ENCODE measurements at places on chromosomes 6 and 20. TPM values are rescaled to one million over a fixed set of nuclear protein-coding genes. Genes with fewer than 3 reads are reported as not detected.

Gene GPX5
- not detected for total RNA-seq

GRCh38 chr6:15389765-15390723, 144.2 kb downstream of the JARID2 start:
- DNase-seq = peak; percentile 77

Gene KHDC1
- 3.0 TPM for total RNA-seq

DNA sequence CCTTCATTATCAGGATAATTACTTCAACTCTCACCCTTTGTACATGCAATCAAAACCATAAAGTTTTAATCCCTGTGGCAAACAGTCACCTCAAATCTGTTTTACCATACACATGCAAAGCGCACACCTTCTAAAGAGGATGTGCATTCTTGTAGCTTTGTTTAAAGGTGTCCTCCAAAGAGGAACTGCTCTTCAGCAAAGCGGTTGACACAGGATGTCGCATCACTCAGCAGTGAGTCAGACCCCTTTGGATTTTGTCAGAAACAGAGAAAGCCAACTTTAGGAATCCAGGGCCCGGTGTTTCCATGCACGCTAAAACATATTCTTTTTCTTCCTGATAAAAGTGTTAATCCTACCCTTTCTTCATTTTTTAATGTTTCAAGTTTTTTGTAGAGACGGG, 268.3 kb upstream of the ARID1B start:
- peak; percentile 61 for DNase-seq

GRCh38 chr6:31513456-31514165, 15.2 kb upstream of the MCCD1 start:
- no peak for DNase-seq

GRCh38 chr6:123838505-123839234, 35.0 kb downstream of the NKAIN2 start:
- DNase-seq = peak; percentile 68

Gene DDO
- total RNA-seq = 4.6 TPM

DNA sequence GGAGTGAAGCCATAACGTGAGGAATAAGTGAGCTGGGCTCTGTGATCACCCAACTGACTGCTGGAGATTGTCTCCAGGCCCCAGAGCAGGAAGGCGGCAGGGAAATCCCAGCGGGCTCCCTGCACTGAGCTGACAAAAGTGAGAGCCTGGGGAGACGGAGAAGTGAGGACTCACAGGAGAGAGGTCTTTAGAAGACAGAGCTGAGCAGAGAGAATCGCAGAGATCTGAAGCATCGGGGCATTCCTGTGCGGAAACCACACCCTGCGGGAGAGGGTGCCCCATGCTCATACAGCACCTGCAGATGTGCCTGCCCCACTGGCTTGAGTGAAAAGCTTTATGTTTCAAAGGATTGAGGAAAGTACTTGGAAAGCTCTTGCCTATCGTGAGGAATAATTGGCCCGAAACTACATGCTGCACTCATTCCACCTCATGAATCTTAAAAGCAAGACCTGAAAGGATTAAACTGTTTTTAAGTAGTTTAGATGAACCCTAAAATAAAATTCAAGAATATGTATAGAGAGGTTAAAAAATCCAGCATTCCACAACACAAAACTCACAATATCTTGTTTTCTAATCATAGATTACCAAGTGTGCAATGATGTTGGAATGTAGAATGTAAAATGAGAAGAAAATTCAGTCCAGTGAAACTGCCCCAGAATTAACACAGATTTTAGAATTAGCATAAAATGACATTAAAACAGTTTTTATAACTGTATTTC, 17.7 kb upstream of the THBS2 start:
- DNase-seq = no peak

Gene TCF21
- not detected for total RNA-seq

- DNase-seq = no peak
These were observed 1.3 kb downstream of the CD24 start for GRCh38 chr6:106973018-106973835.

Gene TTLL9
- 0.54 TPM for total RNA-seq

Gene VPS16
- 58.2 TPM for total RNA-seq

DNA sequence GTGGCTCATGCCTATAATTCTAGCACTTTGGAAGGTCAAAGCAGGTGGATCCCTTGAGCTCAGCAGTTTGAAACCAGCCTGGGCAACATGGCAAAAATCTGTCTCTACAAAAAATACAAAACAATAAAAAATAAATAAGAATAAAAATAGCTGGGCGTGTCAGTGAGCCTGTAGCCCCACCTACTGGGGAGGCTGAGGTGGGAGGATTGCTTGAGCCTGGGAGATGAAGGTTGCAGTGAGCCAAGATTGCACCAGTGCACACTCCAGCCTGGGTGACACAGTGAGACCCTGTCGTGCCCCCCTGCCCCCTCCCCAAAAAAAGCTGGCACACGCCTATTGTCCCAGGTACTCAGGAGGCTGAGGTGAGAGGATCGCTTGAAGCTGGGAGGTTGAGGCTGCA, 35.1 kb upstream of the SRPK1 start:
- peak; percentile 14 for DNase-seq

GRCh38 chr20:57402206-57403125, 11.3 kb downstream of the RBM38 start:
- DNase-seq = no peak

DNA sequence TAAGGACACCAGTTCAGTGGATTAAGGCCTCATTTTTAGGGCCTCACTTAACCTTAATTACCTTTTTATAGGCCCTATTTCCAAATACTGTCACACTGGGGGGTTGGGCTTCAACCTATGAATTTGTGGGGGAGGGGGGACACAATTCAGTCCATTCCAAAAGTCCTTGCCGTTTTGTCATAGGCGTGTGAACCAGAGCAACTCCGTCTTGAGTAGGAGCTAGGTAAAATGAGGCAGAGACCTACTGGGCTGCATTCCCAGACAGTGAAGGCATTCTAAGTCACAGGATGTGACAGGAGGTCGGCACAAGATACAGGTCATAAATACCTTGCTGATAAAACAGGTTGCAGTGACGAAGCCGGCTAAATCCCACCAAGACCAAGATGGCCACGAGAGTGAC, 113.5 kb upstream of the SNX9 start:
- DNase-seq = no peak

GRCh38 chr20:3839328-3839727, 7.3 kb upstream of the MAVS start:
- DNase-seq = no peak

DNA sequence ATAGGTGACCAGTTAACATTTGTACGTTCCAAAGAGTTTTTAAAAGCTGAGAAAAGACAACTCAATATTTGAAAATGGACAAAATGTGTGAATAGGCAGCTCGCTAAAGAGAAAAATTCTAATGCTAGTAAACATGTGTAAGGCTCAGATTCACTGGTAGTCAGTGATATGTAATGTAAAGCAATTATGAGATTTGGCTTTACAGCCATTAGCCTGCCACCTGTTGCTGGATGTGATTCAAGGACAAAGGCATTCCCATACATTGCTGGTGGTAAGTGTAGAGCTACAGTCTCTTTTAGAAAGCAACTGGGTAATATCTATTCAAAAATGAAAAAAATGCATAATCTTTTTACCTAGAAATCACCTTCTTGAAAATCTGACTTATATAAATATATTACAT, 114.3 kb downstream of the COL19A1 start:
- no peak for DNase-seq

GRCh38 chr20:4064144-4064909, 49.0 kb upstream of the RNF24 start:
- DNase-seq = no peak

DNA sequence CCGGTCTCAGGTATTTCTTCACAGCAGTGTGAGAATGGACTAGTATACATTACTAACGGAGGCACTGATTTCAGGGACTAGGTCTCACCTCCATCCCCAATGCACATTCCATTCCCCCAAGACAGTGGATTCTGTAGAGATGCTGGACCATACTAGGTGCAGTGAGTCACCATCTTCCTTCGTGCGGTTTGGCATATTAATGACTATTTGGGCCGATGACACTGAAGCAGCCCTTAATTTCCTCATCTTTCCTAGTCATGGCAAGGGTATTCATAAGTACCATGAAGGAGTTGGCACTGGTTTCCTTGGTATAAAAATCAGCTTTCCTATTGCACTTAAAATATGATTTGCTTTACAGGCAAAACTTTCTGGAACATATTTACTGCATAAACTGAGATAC, 121.4 kb upstream of the TRAF3IP2 start:
- no peak for DNase-seq

- no peak for DNase-seq
These were observed 6.2 kb downstream of the TXLNB start for GRCh38 chr6:139285590-139285989.

Gene SNTA1
- total RNA-seq = 3.0 TPM

DNA sequence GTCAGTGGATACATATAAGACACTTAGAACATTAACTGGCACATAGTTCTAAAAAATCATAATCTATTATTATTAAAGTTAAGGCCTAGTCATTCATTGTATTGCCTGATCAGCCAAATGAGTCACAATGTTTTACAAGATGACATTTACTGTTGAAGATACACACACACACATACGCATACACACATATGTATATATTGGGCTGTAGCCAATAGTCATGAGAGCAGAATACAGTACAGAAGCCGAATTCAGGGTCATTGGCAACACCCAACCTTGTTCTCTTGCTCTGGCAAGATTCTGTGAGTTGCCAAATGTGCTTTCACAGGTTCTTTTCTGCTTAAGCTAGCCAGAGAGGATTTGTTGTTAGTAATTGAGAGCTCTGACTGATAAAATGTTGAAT, 922.8 kb upstream of the MAP3K7 start:
- DNase-seq = no peak

GRCh38 chr6:170210651-170211403, 80.1 kb downstream of the DLL1 start:
- DNase-seq = no peak

- DNase-seq = no peak
These were observed 10.2 kb downstream of the FOXC1 start for GRCh38 chr6:1619673-1620503.

DNA sequence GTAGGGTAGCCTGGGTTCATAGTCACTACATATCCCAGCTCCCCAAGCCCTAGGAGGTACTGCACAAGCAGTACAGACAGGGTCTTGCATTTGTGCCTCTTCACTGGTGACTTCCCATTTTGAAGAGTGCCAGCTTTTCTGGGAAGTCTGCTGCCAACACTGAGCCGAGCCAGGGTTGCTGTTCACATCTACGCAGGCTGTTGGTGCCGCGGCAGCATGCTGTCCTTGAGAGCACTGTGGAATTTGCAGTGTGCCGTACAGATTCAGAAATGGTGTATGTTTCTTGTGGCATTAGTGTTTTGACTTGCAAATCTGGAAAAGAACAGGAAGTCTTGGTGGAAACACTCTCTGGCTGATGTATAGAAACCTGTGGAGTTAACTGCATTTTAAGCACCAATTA, 67.5 kb downstream of the JARID2 start:
- no peak for DNase-seq

DNA sequence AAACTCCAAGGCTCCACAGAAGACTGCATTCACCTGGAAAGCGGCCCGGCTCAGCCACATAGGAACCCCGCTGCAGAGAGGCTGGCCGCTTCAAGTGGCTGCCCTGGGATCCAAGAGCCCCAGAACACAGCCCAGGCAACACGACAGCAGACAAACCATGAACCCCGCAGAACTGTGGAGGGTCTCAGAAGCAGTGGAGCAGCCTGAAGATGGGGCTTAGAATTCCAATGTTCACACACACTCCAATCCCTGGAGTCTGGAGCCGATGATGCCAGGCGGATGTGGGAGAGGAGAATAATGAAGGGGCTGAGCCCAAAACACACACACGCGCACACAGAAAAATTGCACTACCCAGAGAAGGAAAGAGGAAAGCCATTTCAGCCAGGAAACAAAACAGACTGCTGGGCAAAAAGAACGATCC, 52.4 kb downstream of the NINL start:
- DNase-seq = no peak

Gene OR2H1
- not detected for total RNA-seq

DNA sequence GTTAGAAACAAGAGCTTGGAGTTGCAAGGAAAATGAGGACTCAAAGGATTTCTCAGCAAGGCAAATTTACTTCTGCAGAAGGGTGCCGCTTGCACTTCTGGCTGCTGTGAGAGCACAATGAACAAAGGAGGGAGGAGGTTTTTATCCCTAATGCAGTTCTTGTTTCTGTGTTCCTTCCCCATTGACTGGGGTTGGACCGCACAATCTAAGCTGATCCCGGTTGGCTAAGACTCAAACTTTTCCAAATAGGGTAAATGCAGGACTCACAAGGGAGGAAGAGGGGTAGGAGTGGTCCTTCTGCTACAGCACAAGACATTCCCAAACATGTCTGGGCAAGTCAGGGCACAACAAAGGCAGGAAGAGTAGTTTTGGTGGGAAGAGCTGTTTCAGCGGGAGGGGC, 249.6 kb upstream of the MOCS1 start:
- DNase-seq = no peak

Gene LRRN4
- under 0.01 TPM for total RNA-seq

Gene TNFRSF6B
- 0.54 TPM for total RNA-seq

Gene ERVFRD-1
- total RNA-seq = under 0.01 TPM

GRCh38 chr20:46218656-46219055, 89.6 kb downstream of the CDH22 start:
- DNase-seq = no peak

DNA sequence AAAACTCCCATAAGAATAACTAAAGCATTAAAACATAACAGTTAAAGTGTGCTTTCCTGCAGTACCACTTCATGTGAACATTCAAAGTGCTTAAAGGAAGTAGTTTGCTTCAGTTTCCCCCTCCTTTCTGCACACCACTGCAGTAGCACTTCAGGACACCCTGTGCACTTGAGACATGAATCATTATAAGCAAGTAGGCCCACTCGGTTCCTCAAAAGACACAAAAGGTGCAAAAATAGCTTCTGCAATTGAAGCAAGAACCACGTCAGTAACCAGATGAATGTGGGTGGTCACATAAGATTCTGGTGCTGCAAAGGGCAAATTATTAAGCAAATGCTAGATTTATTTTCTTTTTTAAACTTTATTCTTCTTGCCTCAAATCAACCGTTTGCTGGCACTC, 160.6 kb downstream of the HIVEP2 start:
- peak; percentile 51 for DNase-seq

Gene SUMO4
- total RNA-seq = 4.3 TPM

Gene RNF5
- total RNA-seq = 29.1 TPM

Gene SYNE1
- total RNA-seq = 95.3 TPM

Gene PLCB1
- 20.7 TPM for total RNA-seq

All from hematopoietic multipotent progenitor cell (in vitro differentiated cells).